ENCODE measurements at places on chromosomes 11 and 22. TPM values are rescaled to one million over a fixed set of nuclear protein-coding genes. Genes with fewer than 3 reads are reported as not detected.

Gene CRYBB1
- total RNA-seq, result 0.67 TPM

Gene CDKN1C
- total RNA-seq, result 11.5 TPM

Gene MS4A8
- total RNA-seq, result not detected

Gene CXCR5
- total RNA-seq, result not detected

Gene CNGA4
- total RNA-seq, result not detected

Gene NCR3LG1
- 2.0 TPM for total RNA-seq

Gene VSIG2
- total RNA-seq, result 1.2 TPM

Gene NTM
- 3.4 TPM for total RNA-seq

Gene SSTR3
- total RNA-seq, result not detected

Gene KDM4D
- total RNA-seq, result 0.83 TPM

Gene TSPAN4
- 27.9 TPM for total RNA-seq

- DNase-seq, result no peak
These were observed 48.3 kb downstream of the LARGE1 start for GRCh38 chr22:33871935-33872334.

GRCh38 chr11:132782102-132782501 lies 750.2 kb downstream of the OPCML start:
- no peak for DNase-seq

DNA sequence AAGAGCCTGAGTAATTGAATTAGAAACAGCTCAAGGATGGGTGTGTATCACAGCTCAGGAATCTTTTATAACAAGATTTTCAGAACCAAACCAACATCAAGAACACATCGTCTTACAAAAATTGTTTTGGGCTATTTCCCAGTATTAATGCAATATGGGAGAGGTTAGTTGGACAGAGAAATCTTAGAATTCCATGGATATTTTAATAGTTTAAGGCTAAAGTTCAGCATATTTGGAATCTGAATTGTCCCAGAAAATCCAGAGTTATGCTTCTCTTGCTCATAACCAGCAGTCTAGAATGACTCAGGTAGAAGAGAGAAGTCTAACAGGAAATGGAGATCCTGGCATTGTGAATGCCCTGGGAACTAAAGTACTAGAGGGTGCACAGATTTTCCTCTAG lies 74.6 kb downstream of the ADM start:
- DNase-seq, result no peak

DNA sequence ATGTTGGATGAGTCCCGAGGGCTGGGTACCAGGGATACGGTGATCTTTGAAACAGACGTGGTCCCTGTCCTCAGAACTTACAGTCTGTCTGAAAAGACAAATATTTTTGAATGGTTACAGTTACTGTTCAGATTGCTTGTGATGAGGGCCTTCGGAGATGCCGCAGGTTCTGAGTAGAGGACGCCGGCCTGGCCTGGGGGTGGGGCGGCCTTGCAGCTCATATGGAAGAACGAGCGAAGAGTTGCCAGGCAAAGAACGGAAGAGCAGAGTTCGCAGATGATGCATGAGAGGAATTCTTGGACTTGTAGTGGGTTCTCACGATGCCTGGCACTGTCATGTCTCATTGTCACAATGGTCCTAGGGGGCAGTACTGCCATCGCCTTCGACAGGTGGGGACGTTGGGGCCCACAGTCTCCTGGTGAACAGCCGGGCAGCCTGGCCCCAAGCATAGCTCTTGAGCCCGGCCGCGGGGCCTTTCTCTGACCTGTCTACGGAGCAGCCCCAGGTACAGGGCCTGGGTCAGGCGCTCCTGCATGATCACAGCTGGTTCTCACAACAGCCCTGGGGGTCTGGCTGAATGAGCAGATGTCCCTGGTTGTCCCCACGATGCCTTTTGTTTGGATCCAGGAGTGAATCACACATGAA lies 60.9 kb upstream of the PARVG start:
- DNase-seq, result no peak

DNA sequence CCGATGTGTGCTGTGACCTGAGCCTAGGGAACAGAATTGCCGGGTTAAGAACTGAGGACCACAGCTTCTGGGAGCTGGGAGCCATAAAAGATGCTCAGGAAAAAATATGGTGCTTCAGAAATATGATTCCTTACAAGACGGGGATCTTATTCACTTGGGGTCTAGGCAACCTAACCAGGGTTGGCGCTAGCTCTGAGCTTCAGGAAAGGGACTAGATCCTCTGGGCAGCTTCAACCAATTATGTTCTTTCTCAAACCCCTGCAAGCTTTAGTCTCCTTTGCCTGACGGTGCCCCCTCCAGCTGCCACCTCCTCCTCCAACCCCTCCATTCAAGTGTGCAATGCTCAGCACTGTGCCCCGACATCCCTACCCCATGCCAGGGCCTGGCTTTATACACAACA lies 634.1 kb upstream of the CADM1 start:
- DNase-seq, result no peak

DNA sequence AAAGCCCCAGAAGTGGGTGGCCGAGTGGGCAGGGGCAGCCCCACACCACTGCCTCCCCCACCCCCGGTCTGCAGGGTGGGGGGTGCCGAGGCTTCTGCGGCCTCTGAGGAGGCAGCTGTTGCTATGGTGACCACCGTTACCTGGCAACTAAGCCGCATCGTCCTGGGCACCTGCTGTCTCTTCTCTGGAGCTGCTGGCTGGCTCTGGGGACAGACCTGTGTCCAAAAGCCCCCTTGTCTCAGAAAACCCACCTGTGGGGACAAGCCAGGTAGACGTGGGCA lies 79.9 kb upstream of the PRR5 start:
- no peak for DNase-seq

GRCh38 chr11:87219266-87219665 lies 181.5 kb downstream of the TMEM135 start:
- no peak for DNase-seq

- no peak for DNase-seq
These were observed 2.7 kb upstream of the NXPE1 start for GRCh38 chr11:114562166-114562916.

DNA sequence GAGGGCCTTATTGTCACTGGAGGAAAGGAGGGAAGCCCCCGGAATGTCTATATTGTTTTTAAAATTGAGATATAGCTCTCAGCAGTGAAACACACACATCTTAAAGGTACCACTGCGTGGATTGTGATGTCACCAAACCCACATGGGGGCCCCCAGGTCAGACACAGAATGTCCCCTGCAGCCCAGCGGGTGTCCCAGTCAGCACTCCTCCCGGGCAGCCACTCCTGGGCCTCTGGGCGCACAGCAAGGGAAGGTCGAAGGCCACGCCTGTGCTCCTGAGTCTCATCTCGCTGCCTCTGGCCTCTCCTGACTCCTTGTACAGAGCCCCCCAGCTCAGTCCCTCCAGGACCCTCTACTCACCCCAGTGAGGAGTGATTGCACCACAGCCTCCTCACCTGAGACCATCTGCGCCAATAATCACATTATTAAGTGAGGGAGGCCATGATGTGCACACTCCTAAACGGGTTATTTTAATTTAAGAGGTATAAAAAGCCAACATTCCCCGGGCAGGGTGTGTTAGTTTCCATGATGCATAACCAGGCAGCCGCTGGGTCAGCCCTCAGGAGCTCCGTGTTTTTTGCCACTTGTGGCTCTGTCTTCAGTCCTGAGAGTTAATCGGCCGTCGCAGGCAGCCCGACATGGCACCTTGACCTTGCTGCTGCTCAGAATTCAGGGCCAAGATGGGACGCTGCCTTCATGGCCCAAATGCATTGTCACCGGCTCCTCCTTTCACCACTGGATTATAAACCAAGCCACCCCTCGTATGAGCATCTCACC lies 1089.3 kb downstream of the BRD1 start:
- peak; percentile 67 for DNase-seq

DNA sequence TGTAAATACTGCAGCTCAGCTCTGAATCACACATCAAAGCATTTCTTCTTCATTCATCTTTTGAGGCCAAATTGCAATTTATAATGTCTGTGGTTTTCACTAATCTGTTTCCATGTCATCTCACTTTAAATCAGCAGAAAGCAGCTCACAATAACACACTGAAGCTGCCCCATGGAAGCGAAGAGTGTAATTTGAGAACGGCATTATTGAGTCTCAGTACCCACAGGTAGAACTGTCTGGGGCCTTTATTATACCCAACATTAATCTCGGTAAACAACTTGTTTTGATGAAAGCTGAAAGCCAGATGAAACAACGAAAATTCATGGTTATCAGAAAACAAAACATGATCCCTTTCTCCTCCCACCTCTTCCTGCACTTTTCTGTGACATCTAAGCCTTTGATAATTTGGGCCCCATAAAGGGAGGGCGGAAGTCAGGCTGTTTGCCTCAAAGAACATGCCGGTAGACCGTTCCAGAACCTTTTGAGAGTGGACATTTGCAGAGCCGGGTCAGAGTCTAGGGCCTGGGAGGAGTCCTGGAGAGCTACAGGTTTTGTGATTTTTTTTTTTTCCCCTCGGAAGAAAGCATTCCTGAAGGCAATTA lies 68.2 kb upstream of the SESN3 start:
- DNase-seq, result no peak

GRCh38 chr11:74696500-74696899 lies 34.7 kb downstream of the CHRDL2 start:
- no peak for DNase-seq

Measured in cardiac septum (tissue), 1 donor.